ENCODE measurements at places on chromosomes 6 and 20.

DNA sequence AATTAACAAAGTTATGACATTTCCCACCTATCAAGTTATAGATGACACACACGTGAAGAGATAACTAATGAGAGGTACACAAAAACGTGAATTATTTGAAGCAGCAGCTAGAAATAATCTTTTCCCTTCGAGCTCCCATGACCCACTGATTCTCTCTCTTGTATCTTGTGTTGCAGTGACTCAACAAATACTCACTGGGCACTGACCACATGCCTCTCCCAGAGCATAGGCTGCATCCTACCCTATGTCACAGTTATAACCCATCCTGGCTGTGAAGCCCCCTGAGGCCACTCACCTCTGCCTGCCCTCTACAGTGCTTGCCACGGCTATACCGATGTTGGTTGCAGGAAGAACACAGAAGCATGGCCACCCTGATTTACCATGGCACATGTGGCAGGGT is 91.8 kb downstream of the INSM1 start:
- no peak for DNase-seq

GRCh38 chr6:138546733-138547185 is 47.5 kb upstream of the NHSL1 start:
- peak; percentile 33 for DNase-seq

DNA sequence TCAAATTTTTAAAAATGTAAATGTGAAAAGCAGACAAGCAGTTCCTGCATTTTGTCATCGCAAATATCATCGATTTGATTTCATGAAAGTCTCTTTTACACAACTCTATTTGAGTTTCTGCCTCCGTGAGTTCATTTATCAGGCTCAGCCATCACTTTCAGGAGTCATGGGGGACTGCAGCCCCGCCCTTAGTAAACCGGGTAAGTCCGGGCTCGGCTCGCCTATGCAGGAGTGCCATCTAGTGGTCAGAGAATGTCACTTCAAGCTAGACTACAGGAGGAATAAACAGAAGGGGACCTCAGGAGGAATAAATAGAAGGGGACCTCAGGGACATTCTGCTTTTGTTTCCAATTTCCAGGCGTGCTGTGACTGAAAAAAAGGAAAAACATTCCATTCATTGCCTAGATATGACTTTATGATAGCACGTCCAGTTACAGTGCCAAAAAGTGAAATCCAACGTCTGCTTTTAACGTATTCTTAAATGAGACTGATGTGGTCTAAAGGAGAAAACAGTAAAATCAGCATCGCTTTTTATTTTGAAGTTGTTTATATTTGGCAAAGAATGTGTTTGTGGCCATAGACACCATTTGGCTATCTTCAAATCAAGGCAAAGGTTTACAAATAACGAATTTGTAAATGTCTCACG is 333.9 kb downstream of the HACE1 start:
- DNase-seq, result peak; percentile 78

- no peak for DNase-seq
These were observed 155.0 kb downstream of the CDH26 start for GRCh38 chr20:60113024-60113724.

GRCh38 chr6:108714101-108714765 is 134.0 kb upstream of the ARMC2 start:
- no peak for DNase-seq

DNA sequence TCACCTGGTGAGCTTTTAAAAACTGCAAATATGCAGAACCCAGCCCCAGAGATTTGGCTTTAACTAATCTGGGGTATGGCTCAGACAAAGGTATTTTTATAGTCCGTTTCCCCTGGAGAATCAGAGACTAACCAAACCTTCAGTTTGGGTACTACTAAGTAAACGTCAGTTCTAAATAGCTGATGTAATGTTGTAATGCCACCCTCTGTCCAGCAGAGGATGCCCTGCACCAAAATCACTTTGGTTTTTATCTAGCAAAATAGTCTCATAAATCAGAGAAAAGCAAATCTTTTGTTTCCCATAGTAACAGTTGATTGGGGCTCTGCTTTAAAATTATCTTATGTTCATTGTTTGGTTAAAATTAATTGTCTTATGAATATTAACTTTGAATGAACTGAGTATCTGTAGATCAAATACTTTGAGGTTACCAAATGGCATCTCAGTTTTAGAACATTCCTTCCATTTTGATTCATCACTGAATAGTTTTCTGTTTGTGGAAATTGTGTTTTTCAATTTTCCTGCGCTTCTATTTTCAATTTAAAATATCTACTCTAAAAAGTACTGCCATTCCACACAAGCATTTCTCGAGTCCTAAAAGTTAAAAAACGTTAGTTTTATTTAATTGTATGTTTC is 278.3 kb upstream of the PLCB4 start:
- no peak for DNase-seq

DNA sequence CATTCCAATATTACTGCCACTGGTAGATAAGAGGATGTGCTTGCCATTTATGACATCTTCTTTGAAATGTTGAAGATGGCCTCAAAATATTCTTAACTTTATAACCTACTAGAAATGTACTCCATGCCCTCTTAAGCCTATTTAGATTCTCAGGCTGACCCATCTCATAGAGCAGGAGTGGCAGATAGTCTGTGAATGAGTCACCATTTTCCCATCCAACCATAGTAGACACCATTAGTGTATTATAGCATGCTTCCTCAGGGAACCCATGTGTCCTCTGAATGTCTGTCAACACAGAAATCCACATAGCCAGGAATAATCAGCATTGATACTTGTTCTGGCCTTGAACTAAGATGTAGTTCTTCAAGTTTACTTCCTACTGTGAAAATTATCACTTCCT is 150.2 kb downstream of the IMPG1 start:
- DNase-seq, result no peak

DNA sequence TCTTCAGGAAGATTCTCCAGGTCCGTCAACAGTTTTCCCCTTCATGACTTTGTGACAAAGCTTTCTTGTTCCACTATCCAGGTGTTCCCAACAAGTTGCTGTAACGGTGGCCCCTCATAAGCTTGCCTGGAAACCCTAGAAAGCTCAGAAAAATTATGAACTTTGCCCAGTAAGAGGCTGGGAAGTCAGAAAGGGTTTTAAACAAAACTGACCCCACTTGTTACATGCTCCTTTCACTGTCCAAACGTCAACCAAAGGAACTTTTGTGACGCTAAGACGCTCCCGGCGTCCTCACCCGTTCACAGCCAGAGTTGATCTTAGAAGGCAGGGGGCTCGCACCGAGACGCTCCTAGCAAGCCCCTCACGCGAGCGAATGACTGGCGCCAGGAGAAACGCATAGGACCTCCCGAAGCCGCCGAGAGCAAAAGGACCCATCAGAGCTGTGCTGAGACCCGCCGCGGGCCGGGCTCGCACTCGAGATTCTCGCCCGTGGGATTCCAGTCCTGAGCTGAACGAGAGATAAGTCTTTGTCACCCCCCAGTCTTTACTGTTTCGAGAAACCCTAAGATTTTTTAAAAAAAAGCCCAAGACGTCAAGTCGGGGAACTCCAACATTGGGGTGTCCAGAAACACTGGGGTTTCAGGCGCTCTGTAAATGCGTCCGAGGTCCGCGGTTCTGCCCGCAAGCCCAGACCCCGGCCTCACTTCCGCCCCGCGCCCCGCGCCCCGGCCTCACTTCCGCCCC is 544 bp upstream of the ACAT2 start:
- DNase-seq, result no peak

- DNase-seq, result no peak
These were observed 143.9 kb downstream of the BCAS1 start for GRCh38 chr20:53926428-53927028.

DNA sequence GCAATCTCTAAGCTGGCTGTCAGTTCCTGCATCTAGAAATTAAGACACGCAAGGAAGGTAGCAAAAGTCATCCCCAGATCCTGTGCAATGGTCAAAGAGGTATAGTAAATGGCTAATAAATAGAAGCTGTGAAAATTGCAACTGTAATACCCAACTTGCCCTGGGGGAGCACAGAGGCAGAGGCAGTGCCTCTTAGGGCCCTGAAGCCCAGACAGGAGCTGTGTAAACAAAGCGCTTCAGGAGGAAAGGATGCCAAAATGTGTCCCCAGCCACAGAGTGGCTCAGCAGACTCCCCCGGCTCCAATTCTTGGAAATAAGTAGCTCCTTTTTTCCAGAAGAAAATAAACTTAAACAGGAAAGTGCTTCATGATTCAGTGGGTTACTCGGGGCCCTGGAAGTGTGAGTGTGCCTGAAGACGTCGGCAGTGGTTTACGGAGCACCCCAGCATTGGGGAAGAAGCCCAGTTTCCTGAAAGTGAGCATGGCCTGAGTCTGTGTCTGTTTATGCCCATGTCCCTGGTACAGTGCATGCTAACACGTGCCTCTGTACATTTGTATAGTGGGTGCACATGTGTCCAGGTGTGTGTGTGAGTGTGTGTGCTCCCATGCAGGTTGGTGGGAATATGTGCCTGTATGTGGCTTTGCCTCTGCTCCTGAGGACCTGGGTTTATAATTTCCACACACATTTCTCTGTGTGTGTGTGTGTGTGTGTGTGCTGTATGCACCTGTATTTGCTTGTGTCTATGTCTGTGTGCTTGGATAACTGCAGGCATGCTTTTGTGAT is 246.7 kb downstream of the MAFB start:
- no peak for DNase-seq

GRCh38 chr6:158629367-158630221 is 14.9 kb downstream of the DYNLT1 start:
- no peak for DNase-seq

DNA sequence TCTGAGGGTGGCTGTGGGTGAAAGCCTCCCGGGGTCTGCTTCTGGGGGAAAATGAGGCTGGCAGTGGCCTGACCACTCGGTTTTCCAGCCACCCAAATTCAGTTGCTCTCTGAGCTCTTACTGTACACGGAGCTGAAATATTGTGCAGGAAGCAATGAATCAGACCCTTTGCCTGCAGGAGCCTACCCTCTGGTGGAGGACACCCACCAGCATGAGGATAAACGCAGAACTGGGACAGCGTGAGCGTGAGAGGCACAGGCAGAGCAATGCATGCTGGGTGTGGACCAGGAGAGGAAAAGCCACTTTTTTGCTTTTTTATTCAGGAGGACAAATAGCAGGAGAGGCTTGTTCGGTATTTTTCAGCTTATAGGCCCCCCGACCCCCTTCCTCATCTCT is 298.0 kb downstream of the QKI start:
- DNase-seq, result no peak

DNA sequence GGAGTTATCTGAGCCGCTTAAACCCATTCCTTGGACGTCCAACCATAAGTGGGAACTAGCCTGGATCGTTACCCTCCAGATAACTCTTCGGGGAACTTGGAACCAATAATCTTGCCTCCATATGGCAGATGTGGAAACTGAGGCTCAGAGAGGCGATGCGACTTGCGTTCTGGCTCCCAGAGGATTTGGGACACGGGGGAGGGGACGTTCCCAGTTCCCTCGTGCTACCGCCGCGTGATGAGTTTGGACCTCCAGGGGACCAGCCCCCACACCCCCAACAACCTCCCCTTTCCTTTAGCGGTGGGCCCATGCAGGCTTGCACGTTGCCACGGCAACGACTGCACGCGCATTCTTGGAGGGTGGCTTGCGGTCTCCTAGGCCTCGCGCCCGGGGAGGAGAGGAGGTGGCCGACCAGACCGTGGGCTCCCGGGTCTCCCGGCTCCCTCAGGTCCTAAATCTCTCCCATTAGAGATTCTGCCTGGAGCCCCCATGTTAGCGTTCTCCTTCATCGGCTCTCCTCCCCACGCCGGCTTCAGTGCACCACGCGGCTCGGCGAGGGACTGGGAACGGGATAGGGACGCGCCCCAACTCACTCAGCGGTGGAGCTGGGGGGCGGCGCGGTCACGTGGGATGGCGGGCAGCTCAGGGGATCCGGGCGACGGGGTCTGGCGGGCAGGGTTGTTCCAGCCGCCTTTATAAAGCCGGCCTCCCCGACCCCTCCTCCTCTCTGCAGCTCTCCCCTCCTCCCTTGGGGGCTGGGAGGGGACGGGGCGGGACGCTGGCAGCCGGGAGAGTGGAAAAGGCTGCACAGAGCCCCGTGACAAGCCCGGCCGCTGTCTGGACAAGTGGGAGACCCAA is at the start of gene PLTP:
TSS of gene PLTP (minus strand) at position 670 of the 858 bp plus-strand sequence. CDS start 703 bp downstream, outside the sequence.
- no peak for DNase-seq

DNA sequence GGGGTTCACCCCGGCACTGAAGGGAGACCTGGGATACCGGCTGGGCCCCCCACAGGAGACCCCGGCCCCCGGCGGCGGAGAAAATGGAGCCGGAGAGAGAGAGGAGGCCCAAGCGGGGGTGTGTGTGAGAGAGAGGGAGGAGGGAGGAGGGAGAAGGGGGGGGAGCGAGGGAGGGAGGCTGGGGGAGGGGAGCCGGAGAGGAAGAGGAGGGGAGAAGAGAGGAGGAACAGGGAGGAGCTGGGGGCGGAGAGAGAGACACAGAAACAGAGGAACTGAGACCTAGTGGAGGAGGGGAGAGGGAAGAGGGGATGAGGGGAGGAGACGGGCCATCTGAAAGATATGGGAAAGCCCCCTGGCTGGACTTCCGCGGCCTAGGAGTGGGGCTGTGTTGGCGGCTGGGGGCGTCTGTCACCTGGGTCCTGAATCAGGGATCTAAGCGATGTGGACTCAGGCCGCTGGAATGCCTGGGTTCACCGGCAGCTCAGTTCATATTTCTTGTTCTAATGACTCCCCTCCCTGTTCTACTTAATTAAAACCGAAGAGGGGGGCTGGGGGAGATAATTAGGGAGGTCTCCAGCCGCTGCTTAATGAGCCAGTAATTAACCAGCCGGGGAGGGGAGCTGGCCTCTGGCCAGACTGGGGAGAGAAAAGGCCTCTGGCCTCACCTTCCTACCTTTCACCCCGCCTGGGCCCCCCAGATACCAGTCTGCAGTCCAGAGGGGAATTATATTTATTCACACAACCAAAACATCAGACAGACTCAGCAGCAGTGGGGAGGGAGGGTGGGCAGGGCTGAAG is at the start of gene PBX2:
TSS of gene PBX2 (minus strand) at position 149 of the 798 bp plus-strand sequence. CDS start 287 bp downstream, outside the sequence.
- DNase-seq, result peak; percentile 44
